ENCODE measurements at places on chromosomes 3 and 15. TPM values are rescaled to one million over a fixed set of nuclear protein-coding genes. Genes with fewer than 3 reads are reported as not detected.

The KBTBD13 gene
- total RNA-seq, result not detected

The CCDC54 gene
- total RNA-seq, result not detected

The ATG3 gene
- 30.8 TPM for total RNA-seq

GRCh38 chr3:56858331-56858730 lies 56.6 kb upstream of the ARHGEF3 start:
- no peak for DNase-seq
- H3K4me3 ChIP-seq, result no peak overlapping the region
- 0 out of 2 replicates have a peak, but pooled peaks cover 2% of the 10 kb centered on the region for H3K27me3 ChIP-seq
- H3K4me1 ChIP-seq, result peaks cover 4% of the 10 kb centered on the region

- H3K4me3 ChIP-seq, result no peak overlapping the region
- no peak overlapping the region for H3K27ac ChIP-seq
- H3K36me3 ChIP-seq, result no peaks in the 10 kb centered on the region
- no peaks in the 10 kb centered on the region for H3K4me1 ChIP-seq
Observed at GRCh38 chr3:42447481-42447880, 37.1 kb upstream of the LYZL4 start.

All from IMR-90 (cell line).